Esophagus mucosa (tissue), 1 donor: ENCODE measurements at places on chromosomes 13 and 19.

DNA sequence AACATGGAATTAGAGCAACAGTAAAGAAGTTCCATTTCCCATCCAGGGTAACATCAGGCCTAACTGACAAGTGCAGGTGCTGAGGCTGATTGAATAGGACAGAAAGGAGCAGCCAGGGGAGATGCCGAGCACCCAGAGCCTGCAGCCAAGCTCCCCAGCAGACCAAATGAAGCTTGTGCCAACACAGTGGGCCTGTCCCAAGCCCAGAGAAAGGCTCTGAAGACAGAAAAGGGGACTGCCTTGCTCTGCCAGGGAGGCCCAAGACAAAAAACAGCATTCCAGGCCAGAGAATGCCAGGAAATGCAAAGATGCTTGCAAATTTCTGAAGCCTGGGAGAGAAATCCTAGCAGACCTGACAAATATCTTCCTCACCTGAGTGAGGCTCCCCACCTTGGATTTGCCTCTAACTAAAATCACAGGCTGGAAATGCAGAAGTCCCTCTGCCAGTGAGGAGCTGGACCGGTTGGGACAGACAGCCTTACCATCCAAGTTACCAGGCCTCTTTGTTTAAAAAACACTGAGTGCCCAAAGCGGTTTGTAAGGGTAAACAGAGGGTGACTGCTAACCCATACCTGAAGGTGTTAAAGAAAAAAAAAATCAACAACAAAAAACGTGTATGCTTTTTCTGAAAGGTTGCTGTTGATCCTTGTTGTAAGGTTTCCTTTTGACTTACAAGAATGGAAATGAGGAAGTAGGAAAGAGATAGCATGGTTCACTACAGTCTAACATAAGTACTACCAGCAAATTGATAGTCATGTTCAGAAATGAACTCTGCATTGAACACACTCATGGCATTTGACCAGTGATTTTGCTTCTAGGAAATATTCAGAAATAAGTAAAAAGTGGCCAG lies 11.8 kb upstream of the HMGB1 start:
- ATAC-seq = no peak

DNA sequence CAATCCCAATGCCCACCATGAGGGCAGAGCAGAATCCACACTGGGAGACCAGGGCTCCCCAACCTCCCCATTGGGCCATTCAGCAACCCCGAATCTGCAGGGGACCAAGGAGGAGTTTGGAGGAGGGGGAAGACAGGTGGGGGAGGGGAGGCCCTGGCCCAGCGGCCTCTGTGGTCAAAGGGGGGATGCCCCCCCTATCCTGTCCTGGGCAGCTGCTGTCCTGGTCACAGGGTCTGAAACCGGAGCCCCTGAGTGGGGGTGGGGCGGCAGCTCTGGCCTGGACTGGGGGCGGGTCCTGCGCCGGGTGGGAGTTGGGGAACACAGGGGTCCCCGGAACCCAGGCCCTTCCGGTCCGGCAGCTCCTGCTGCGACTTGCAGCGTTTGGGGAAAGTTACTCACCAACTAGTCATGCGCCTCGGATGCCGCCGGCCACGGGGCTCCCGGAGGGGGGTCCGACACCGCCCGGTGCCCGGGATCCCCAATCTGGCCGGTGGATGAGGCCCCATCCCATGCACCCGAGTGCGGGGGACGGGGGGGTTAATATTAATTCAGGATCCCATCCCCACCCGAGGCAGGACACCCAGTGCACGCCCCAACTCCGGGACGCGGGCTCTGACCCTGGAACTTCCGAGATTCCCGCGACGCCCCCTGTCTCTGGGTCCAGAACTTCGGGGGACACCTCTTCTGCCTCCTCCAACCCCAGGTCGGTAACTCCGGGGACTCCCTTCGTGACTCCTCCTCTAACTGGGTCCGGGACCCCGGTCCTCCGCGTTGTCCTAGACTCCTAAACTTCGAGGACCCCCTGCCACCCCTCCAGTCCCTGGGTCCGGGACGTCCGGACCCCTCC lies 872 bp downstream of the HOMER3 start:
- ATAC-seq = peak; percentile 61

GRCh38 chr13:39253774-39254173 lies 215.5 kb downstream of the NHLRC3 start:
- no peak for ATAC-seq

DNA sequence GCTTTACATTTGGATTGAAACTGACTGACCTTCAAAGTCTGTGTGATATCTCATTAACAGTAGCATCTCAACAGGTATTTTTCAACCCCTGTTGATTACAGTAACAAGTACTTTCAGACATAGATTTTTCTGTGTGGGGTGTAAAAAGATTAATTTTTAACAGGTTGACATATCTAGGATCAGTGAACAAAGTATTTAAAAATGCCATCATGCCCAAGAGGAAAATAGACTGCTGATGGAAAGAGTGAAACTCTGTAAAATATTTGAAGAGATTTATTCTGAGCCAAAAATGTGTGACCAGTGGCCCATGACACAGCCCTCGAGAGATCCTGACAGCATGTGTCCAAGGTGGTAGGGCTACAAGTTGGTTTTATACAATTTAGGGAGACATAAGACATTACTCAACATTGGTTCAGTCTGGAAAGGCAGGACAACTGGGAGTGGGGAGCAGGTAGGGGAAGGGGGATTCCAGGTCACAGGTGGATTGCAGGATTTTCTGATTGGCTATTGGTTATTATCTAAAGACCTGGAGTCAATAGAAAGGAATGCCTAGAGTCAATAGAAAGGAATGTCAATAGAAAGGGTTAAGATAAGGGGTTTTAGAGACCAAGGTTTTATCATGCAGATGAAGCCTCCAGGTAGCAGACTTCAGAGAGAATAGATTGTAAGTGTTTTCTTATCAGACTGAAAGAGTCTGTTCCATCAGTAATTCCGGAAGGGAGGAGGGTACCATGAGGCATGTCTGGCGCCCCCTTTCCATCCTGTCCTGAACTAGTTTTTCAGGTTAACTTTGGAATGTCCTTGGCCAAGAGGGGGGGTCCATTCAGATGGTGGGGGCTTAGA lies 29.1 kb downstream of the TNFRSF19 start:
- ATAC-seq = no peak

- no peak for ATAC-seq
Observed at GRCh38 chr13:34085204-34085603, 267.3 kb downstream of the RFC3 start.

DNA sequence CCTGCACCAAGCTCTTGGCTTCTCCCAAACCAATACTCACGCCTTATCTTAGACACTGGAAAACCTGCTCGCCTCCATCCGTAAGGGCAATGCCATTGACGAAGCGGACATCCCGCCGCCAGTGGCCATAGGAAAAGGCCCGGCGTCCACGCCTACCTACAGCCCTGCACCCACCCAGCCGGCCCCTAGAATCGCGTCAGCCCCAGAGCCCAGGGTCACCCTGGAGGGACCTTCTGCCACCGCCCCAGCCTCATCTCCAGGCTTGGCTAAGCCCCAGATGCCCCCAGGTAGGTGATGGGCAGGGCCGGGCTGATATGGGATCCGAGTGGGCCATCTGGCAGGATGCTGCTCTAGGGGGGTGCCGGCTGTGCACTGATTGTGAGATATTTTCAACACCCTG lies 7.4 kb downstream of the CC2D1A start:
- no peak for ATAC-seq

- ATAC-seq = no peak
Observed at GRCh38 chr19:28596561-28597071, 616.3 kb downstream of the UQCRFS1 start.

DNA sequence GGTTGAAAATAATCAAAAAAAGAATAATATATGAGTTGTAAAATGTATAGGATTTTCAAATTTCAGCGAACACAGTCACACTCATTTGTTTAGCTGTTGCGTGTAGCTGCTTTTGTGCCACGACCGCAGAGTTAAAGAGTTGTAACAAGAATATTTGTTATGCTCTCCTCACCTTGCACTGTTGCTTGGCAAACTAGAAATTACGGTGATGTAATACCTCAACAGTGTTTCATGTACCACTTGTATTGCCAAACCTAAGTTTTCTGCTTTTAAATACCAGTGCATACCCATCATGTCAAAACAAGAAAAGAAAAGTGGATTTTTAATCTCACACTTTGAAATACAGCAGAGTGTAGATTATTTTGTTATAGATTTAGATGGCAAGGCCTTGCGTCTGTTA lies 201.1 kb downstream of the NBEA start:
- no peak for ATAC-seq

- peak; percentile 48 for ATAC-seq
Observed at GRCh38 chr13:109794095-109794494, 7.7 kb upstream of the IRS2 start.

GRCh38 chr13:64591971-64592370 lies 2638.2 kb downstream of the PCDH9 start:
- no peak for ATAC-seq

DNA sequence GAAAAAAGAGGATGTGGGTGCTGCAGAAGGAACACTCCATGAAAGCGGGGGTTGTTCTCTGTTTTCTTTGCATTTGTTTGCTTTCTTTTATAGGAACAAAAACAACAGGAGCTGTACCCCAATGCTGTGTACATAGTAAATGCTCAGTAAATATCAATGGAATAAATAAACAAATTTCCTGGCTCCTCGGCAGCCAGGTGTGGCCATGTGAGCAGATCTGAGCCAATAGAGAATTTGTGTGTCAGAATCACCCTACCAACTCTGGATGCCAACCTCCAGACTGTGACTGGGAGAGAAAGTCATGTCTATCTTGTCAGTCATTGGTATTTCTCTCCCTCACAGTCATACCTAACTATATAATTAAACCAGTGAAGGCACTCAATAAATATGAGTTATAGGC lies 10.6 kb upstream of the CLPP start:
- ATAC-seq = no peak

DNA sequence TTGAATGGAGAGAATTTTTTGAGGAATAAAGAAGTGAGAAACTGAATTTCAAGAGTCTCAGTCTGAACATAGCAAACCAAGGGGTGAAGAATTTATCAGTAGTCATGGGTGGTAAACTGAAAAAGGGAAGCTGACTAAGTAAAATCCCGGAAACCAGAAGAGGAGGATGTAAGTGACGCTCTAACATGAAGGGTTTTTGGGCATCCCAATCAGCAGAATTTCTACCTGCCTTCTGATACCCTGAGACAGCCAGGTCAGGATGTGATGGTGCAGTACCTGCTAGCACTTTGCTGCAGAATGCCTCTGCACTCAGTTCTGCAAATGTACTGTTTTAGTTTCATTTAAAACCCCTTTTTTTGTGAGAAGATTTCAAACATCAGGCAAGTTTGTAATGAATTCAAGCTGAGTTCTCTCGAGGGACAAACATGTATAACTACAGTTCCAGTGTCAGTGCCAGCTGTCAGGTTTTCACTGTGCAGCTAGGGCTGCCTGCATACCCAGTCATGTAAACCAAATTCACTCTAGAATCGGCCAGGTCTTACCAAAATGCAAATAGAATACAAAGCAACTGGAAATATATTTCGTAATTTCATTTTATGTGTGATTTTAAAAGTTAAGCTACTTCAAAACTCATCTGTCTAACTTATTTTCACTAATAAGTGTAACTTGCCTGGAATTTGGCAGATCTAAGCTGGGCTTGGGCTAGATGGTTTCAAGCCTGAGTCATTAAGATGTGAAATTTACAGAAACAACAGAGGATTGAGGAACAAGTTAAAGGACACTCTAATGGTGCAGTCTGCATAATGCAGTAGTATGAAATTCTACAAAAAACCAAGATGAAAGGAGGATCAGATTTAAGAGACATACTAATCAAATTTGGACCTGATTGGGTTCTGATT lies 13.8 kb downstream of the METTL21C start:
- ATAC-seq = no peak

DNA sequence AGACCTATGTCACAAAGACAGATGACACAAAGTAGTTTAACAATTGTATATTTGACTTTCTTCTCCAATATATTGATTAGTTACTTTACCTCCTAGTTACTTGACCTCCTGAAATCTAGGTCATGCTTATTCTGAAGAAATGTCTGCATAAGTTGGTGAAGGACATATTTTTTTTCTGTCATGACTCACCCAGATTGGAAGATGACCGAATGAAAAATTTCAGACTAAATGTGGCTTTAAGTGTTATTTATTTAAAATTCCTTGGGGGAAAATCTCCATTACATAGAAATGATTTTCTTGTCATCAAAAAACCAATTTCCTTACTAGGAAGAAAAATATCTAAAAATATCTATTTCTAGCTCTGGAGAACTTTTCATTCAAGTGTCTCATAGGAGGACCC lies 217.1 kb downstream of the POSTN start:
- ATAC-seq = no peak

DNA sequence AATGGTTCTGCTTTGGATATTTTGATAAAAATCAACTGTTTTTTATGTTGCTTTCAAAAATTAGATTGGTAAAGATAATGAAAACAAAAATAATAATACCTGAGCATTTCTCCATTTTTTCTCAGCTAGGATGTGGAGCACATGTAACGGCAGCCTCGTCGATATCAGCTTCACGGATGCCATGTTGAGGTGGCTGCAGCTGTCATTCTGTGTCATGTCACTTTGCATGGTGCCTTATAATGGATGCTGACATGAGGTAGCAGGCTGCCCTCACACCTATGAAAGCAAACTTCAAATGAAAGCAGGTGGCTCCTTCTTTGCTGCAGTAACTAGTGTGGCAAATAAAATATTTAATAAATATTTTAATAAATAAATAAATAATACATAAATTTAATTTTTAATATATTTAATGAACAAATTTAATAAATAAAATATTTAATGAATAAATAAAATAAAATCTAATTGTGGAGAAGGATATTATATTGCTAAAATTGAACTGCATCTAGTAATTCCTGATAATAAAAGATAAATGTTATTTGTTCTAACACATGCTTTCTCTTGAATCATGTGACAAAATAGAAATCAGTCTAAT lies 955.7 kb upstream of the SLC10A2 start:
- no peak for ATAC-seq
